Activated CD4-positive, CD25-positive, alpha-beta regulatory T cell treated with anti-CD3 and anti-CD28 coated beads, Interleukin-2, amount 50 U/mL, for 72 hours (primary cell): ENCODE measurements at places on chromosomes 12 and 14.

DNA sequence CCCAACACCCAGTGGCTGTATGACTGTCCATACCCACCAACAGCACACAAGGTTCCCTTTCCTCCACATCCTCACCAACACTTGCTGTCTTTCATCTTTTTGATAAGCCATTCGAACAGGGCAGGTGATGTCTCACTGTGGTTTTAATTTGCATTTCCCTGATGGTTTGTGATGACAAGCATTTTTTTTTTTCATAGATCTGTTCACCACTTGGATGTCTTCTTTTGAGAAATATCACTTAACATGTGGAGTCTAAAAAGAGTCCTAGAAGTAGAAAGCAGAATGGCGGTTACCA, 198.1 kb upstream of the DIO3 start:
- DNase-seq, result no peak

DNA sequence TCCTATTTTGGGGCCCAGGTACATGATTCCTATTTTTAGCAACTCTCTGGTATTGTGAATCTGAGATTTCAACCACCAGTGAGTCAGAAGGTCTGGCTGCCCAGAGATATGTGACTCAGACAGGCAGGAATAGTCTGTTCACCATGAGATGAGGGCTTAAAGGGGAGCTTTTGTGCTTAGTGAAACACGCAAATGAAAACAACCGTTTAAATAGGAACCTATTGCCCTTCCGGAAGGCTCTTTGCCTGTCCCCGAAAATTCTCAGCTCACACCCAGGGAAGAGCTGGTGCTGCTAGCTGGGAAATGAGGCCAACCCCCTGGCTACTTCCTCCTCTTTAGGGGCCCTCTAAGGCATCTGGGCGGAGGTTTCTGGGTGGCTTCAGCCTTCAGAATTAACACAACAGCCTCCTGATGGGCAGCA, 283.6 kb downstream of the CACNA1C start:
- no peak for DNase-seq

DNA sequence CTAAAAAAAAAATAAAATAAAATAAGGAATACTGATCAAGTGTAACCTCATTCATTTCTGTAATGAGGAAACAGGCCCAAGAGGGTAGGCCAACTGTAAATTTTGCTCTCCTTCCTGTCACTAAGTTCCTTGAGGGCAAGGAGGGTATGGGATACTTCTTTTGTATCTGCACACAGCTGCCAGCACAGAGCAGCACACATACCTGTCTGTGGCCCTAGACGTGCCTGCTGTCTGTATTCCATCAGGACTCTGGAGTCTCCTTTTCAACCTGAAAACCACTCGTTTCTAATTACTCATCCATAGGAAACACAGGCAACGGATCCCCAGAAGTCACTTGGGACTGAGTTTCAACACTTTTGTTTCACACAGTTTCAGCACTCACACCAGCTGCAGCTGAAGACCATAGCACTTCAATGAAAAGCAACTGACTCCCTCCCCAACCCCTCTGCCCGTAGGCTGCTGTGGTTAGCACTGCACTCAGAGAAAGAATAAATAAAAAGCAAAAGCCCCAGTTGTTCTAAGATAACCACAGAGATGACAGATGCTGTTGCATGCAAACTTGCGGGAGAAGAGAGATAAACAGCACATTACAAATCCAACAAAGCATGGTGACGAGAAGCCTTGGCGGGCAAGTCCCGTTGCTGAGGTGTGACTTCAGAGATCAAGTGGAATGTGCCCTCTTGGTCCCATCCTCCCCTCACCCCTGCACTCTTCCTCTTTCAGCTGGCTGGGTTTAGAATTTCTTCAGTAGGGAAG, 24.9 kb downstream of the CRACR2A start:
- no peak for DNase-seq

DNA sequence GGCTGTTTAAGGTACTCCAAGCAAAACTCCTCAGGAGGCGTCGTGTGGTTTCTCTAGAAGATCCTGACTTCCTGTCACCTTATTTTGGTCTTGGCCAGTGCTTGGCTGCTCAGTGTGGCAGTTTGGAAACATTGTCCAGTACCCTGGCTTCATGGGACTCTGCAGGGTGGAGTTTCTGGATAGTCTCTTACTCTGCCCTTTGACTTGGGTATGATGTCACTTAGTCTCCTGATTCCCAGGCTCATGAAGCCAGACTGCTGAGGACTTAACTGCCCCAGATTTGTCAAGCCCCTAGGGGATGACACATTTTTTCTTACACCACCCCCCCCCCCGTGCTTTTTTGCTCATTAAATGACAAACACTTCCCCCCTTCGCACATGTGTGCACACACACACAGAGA, 82.7 kb downstream of the ADCK1 start:
- DNase-seq, result no peak

DNA sequence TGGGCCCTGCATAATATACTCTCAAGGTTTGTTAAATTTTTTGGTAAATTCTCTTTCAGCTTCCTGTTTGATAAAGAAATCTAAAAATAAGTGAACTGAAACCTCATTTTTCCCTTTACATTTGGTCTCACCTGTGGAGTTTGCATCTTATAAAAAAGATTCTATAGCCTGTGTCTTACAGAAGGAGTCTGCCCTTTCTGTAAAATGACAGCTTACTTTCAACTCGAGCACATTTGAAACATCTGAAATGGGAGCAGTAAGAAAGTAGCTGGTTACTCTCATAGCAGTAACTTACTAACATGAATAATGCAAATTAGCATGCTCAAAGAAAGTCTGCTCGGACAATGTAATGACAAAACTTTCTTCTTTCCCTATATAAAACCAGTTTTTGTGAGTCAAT, 155.8 kb downstream of the NELL2 start:
- DNase-seq, result no peak

- no peak for DNase-seq
Measured at GRCh38 chr12:14443531-14443930, 78.0 kb downstream of the ATF7IP start.

DNA sequence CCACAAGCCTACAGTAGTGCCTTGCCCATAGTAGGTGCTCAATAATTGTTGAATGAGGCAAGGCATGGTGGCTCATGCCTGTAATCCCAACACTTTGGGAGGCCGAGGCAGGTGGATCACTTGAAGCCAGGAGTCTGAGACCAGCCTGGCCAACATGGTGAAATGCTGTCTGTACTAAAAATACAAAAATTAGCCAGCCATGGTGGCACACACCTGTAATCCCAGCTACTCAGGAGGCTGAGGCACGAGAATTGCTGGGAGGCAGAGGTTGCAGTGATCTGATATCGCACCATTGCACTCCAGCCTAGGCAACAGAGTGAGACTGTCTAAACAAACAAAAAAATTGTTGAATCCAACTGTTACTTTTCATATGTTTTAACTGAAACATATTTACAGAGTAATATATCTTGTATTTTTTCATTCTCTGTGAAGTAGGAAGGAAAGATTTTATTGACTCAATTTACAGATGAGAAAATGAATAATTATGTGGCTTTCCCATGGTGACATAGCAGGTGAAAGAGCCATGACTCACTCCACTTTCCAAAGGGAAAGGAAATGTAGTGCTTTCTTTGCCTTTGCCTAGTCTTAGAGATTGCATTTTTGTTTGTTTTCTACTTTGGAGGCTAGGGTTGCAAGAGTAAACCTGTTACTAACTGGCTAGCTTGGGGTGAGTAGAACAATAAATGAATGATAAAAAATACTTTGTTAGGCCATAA, 95.4 kb upstream of the SLC38A4 start:
- no peak for DNase-seq

GRCh38 chr14:21071225-21072030, 1.3 kb downstream of the ARHGEF40 start:
- no peak for DNase-seq

GRCh38 chr12:41920355-41920754, 224.3 kb downstream of the GXYLT1 start:
- DNase-seq, result no peak

GRCh38 chr12:9253464-9253863, 45.3 kb upstream of the PZP start:
- DNase-seq, result no peak

DNA sequence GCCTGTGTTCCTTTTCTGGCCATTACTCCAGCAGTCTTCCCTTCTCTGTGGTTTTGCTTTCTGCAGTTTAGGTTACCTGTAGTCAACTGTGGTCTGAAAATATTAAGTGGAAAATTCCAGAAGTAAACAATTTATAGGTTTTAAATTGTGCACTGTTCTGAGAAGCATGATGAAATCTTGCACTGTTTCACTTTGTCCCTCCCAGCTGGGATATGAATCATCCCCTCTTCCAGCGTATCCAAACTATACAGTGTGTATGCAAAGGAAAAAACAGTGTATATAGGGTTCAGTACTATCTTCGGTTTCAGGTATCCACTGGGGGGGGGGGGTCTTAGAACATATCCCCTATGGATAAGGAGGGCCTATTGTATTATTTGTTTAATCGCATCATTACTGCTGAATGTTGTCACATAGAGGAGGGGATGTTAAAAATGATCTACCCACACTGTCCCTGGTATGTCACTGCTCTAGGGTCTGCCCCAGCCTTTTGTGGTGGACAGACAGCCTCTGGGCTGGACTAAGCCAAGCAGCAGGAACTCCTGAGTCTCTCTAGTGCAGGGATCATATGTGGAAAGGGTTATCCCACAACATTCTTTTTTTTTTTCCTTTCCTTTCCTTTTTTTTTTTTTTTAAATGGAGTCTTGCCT, 109.1 kb upstream of the MAX start:
- no peak for DNase-seq

- DNase-seq, result no peak
Measured at GRCh38 chr14:96094656-96095055, 55.5 kb downstream of the C14orf132 start.

DNA sequence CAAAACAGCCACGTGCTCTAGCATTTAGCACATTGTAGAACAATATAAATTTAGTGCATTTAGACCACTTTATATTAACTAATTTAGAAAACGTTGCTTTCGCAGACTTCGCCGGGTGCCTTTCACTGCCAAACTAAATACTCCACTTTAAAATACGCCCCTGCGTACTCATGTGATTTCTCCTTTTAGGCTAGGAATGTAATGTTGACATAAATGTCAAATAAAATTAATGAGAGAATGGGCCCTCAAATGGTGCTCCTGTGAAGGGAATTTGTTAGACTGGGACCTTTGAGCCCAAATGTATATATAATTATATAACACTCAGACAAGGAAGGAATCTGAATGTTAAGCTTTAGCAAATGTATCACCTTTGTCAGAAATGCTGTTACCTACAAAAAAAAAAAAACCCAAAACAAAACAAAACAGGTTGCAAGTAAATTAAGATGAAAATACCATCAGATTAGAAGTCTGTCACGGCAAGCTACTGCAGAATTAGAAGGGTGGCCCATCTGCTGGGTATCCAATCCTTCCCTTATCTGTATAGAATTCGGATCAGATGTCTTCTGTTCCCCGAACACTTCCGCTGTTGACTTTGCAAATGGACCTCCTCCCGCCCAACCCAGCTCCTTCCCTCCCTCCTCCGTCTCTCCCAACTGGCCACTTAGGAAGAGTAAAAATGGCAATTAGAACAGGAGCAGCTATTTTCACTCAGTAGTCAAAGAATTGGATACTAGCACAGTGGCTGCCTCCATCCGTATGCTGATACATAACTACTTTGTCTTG, 159.3 kb upstream of the FOXN3 start:
- no peak for DNase-seq

DNA sequence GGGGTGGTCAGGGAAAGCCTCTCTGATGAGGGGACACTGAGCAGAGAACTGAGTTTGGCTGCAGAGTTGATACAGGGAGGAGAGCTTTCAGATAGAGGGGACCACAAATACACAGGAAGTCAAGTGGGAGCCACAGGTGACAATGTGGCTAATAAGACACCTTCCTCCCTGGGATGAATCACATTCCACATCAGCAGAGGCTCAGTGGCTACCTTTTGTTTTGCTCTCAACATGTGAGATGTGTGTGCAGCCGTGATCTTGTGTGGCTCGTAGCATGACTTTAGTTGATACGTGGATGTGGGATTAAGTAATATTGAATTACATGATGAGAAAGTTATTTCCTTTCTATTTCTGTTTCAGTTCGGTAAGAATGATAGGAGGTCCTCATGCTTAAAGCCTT, 7.5 kb downstream of the CRADD start:
- no peak for DNase-seq

DNA sequence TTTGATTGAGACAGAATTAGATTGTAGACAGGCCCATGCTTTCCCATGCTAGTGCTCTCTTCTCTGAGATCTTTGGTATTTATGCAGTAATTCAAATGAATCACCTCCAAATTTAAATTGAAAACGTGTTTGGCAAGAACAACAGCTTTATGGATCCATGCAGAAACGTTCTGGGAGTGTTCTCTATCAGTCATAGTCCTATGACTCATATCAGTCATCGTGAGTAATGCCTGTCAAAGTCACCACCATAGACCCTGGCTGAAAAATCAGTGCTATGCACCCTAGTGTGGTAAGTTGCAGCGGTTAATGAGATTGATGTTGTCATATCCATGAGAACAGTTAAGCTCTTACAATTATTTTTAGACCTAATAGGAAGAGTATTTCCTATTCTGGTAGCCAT, 90.1 kb upstream of the FOXG1 start:
- no peak for DNase-seq

DNA sequence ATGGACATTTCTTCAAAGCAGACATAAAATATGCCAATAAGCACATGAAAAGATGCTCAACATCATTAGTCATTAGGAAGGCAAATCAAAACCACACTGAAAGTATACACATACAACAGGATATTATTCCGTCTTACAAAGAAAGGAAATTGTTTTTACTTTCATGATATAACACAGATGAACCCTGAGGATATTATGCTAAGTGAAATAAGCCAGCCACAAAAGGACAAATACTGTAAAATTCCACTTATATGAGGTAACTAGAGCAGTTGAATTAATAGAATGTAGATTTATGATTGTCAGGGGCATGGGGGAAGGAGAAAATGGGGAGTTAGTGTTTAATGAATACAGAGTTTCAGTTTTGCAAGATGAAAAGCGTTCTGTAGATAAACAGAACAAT, 4.2 kb downstream of the ACYP1 start:
- DNase-seq, result no peak

GRCh38 chr14:80615831-80616230, 325.7 kb downstream of the CEP128 start:
- no peak for DNase-seq

DNA sequence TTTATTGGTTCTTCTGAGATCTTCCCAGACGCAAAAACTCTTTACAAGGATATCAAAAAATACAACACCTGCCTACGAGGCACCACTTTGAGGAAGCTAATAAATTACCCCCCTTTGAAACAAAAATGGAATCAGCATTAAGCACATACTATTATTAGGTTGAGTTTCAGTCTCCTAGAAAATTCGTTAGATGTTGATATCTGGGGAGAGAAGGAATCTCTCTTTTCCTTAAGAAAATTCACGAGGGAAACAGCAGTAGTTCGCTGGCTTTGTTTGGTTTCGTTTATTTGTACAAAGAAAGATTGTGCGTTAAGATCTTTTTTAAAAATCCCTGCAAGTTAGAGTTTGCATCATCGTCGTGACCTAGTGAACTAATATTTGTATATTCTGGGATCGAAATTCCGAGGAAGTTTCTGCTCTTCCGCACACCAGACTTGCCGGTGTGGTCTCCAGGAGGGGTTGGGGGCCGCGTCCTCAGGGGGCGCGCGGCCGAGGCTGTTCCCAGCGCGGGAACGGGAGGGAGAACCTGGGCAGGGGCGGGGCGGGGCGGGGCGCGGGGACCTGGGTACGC, 12.1 kb downstream of the NKX2-1 start:
- no peak for DNase-seq
